Mesenchymal stem cell (in vitro differentiated cells and primary cell): ENCODE measurements at places on chromosomes 1 and 21.

DNA sequence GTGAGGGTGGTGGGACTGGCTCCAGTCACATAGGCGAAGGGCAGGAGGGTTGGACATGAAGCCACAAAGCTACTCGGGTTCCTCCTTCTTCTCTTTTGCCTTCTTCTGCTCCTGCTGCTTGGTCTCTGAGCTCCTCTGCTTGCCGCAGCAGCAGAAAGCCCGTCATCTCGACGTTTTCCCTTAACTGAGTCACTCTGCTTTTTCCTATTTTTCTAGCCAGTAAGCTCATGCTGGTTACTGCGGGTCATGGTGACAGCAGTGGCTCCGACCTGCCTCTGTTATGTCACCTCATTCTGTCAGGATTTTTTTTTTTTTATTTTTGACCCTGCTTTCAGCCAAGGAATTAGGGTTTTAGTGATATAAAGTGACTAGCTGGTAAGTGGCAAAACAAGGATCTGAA, 2.6 kb upstream of the FMOD start:
- DNase-seq: no peak
- H3K36me3 ChIP-seq: peaks cover 6% of the 10 kb centered on the region
- no peak overlapping the region for H3K4me3 ChIP-seq
- no peak overlapping the region for H3K27ac ChIP-seq
- peaks cover 70% of the 10 kb centered on the region for H3K27me3 ChIP-seq

DNA sequence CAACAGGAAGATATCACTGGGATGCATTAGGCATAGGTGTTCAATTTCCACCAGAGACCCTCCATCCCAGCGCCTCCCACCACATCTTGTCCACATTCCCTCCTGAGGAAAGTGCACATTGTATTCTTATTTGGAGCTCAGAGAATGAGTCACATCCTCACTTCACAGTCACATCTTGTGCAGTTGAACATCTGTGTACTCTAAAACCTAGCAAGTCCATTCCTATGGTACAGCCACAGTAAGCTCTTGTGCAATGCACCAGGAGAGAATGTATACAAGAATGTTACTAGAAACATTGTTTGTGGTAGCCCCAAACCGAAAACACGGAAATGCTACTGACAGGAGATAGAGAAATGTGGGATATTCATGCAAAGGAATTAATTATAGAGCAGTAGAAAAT, 1.6 kb upstream of the KDF1 start:
- peaks cover 12% of the 10 kb centered on the region for H3K4me1 ChIP-seq
- no peak overlapping the region for H3K4me3 ChIP-seq
- peak; percentile 98 for DNase-seq
- H3K27me3 ChIP-seq: peaks cover 43% of the 10 kb centered on the region

DNA sequence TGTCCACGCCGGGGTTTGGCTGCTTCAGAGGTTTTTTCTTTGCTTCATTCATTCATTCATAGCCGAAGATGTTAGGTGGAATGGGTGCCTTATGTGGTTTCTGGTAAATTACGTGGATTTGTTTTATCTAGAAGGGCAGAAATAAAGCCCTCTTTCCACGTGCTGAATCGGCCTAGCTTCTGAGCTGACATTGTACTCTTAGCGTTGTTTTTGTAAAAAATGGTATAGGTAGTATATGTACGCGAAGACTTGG, 1.5 kb downstream of the GALNT2 start:
- no peak for DNase-seq
- peaks cover 18% of the 10 kb centered on the region for H3K4me1 ChIP-seq
- H3K27me3 ChIP-seq: no peaks in the 10 kb centered on the region
- H3K4me3 ChIP-seq: peak overlapping the region; percentile 94
- H3K27ac ChIP-seq: peak overlapping the region; percentile 1
- H3K36me3 ChIP-seq: no peaks in the 10 kb centered on the region

DNA sequence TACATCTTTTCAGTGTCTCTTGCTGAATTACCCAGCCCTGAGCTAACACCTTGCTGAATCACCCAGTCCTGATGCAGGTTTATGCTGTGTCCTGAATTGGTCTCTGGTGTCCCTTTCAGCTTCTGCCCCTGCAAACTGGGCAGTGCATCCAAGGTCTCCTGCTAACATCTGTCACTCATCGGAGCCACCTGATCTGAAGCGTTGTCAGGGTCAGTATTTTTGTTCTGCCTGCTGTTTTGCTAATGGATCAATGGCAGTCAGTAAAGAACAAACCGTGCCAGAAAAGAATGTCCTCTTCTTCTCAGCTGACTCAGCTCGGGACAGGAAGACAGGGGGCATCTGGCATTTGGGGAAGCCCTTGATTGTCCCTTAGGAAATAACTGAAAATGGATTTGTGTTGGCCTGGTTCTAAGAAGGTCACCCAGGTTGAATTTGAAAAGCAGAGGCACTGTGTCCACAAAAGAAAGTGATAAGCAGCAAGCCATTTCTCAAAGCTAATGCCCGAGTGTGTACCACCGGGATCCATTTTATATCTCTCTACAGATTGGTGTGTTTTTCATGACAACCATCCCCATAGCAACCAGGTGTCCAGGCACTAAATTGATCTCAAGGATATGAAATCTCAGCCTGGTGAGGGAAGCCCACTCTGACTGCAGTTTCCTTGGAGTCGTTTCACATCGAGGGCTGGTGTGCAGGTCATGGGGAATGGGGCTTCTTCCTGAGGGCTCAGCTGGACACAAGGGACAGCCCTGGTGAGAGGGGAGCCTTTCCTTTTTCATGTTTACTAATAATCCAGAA, 109.7 kb upstream of the IRF2BP2 start:
- no peaks in the 10 kb centered on the region for H3K36me3 ChIP-seq
- no peak overlapping the region for H3K4me3 ChIP-seq
- H3K27ac ChIP-seq: no peak overlapping the region

DNA sequence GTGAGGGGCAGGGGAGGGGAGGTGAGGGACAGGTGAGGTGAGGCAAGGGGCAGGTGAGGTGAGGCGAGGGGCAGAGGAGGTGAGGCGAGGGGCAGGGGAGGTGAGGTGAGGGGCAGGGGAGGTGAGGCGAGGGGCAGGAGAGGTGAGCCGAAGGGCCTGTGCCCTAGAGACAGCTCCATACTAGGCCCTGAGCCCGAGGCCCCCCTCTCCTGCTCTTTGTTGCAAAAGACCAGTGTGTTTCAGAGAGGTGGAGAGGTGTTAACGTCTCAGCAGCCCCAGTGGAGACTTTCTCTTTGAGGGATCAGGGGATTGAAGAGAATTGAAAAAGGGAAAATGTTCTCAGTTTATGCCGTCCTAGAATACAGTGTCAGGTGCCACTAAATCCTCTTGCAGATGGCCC, 44.2 kb downstream of the EPHB2 start:
- H3K36me3 ChIP-seq: peaks cover 8% of the 10 kb centered on the region
- peaks cover 44% of the 10 kb centered on the region for H3K4me1 ChIP-seq

- H3K27me3 ChIP-seq: no peaks in the 10 kb centered on the region
- H3K27ac ChIP-seq: no peak overlapping the region
- H3K36me3 ChIP-seq: no peaks in the 10 kb centered on the region
Observed at GRCh38 chr1:170221031-170221430, 75.3 kb downstream of the NTMT2 start.

GRCh38 chr1:218811497-218811896, 362.2 kb upstream of the LYPLAL1 start:
- H3K4me1 ChIP-seq: peaks cover 1% of the 10 kb centered on the region
- H3K27ac ChIP-seq: no peak overlapping the region
- H3K4me3 ChIP-seq: no peak overlapping the region
- no peaks in the 10 kb centered on the region for H3K27me3 ChIP-seq

DNA sequence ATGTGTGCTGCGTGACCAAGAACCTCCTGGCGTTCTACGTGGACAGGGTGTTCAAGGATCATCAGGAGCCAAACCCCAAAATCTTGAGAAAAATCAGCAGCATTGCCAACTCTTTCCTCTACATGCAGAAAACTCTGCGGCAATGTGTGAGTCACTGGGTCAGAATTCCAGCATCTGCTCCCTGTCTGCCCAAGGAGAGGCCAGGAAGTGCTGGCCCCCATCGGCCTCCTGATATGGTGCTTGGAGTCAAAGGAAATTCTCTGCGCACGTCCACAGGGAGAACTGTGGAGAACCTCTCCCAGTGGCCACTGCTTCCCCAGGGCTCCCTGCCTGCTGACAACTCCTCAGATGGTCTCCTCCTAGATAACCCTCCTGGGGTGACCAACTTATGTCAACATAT, 25.6 kb upstream of the IL20 start:
- H3K27ac ChIP-seq: no peak overlapping the region

DNA sequence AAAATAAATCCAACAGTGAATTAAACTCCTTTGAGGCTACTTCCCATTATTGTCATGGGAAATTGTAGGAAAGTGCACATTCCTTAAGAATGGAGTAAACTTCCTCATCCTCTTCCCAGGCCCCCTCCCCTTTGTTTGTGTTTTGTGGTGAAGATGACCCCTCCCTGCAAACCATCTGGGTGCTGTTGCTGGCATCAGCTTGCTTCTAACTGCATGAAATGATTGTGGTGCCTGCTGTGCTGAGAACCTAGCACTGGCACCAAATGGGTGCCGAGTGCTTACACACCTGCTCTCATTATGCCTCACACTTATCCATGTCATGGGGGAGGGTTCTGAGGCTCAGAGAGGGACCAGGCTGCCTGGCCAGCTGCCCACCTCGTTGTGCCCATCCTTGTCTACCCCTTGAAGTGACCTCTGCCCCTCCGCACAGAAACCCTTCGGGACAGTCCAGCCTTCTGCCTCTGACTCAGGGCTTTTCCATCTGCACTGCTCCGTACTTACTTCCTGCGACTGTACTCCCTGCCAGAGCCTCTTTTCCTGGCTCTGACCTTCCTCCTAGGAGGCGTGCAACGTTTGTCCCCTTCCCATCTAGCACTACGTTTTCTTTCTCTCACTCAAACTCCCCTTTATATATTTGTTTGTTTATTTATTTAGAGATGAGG, 30.6 kb downstream of the CAPN2 start:
- no peak overlapping the region for H3K4me3 ChIP-seq
- H3K4me1 ChIP-seq: peaks cover 33% of the 10 kb centered on the region
- peak; percentile 68 for DNase-seq
- H3K36me3 ChIP-seq: peaks cover 50% of the 10 kb centered on the region
- peak overlapping the region; percentile 14 for H3K27ac ChIP-seq

GRCh38 chr1:96357141-96357765, 364.3 kb upstream of the PTBP2 start:
- H3K36me3 ChIP-seq: no peaks in the 10 kb centered on the region
- peaks cover 6% of the 10 kb centered on the region for H3K4me1 ChIP-seq
- H3K4me3 ChIP-seq: no peak overlapping the region
- H3K27me3 ChIP-seq: no peaks in the 10 kb centered on the region
- no peak overlapping the region for H3K27ac ChIP-seq

GRCh38 chr21:44880405-44881197, 7.1 kb upstream of the PTTG1IP start:
- peak overlapping the region; percentile 66 for H3K27ac ChIP-seq
- H3K4me1 ChIP-seq: peaks cover 9% of the 10 kb centered on the region
- H3K4me3 ChIP-seq: no peak overlapping the region
- no peak for DNase-seq

GRCh38 chr1:24903011-24903461, 27.0 kb downstream of the RUNX3 start:
- peaks cover 71% of the 10 kb centered on the region for H3K27me3 ChIP-seq
- H3K27ac ChIP-seq: no peak overlapping the region
- no peaks in the 10 kb centered on the region for H3K36me3 ChIP-seq
- no peak overlapping the region for H3K4me3 ChIP-seq

- no peak overlapping the region for H3K4me3 ChIP-seq
- no peaks in the 10 kb centered on the region for H3K36me3 ChIP-seq
- H3K27ac ChIP-seq: no peak overlapping the region
- H3K4me1 ChIP-seq: no peaks in the 10 kb centered on the region
- no peak for DNase-seq
Observed at GRCh38 chr21:21929789-21930188, 931.6 kb downstream of the NCAM2 start.

GRCh38 chr1:82612986-82613385, 812.3 kb downstream of the ADGRL2 start:
- H3K27ac ChIP-seq: no peak overlapping the region
- no peaks in the 10 kb centered on the region for H3K27me3 ChIP-seq
- no peak overlapping the region for H3K4me3 ChIP-seq
- H3K36me3 ChIP-seq: no peaks in the 10 kb centered on the region

GRCh38 chr21:32096411-32096810, 182.4 kb downstream of the MIS18A start:
- H3K36me3 ChIP-seq: no peaks in the 10 kb centered on the region
- no peak overlapping the region for H3K27ac ChIP-seq
- no peaks in the 10 kb centered on the region for H3K27me3 ChIP-seq
- no peak overlapping the region for H3K4me3 ChIP-seq

DNA sequence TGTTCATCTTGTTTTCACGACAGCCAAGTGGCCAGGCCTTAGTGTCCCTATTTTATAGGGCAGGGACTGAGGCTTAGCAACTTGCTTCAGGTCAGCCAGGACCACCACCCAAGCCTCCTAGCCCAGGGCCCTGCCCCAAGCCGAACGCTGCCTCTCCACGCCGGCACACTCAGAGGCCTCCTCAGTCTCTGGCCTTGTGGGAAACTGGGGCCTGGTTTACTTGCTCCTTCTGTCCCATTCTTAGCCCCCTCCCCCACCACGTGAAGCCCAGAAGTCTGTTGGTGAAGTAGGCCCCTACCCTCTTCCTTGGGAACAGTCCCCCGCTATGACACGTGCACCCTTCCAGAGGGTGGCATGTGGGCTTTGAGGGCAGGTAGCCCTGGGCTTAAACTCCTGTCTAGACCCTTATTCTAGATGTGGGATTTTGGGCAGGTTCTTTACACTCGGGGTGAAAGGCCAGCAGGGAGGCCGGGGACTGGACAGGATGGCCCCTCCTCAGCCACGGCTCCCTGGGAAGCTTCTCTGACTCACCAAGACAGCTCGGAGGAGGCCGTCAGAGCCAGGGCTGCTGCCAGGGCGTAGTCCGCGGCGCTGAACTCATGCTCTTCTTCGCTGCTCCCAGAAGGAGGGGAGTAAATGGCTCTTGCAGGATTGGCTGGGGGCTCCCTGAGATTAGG, 4.3 kb downstream of the MYOM3 start:
- peaks cover 36% of the 10 kb centered on the region for H3K4me1 ChIP-seq
- no peaks in the 10 kb centered on the region for H3K36me3 ChIP-seq
- no peak overlapping the region for H3K4me3 ChIP-seq
- DNase-seq: peak; percentile 62
- H3K27me3 ChIP-seq: no peaks in the 10 kb centered on the region

DNA sequence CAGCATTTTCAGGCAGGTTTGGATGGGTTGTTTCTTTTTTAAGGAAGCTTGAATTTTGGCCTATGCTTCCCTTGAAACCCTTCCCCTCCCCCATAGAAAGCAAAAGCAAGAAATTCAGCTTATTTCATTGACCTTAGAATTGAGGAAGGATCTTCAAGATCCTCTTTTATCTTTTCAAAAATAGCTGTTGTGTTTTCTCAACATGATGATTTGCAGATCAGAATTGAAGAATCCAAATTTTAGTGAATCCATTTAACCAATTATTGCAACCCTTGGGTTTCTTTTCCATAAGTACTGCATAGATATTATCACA, 73.7 kb downstream of the LRRC8C start:
- peaks cover 3% of the 10 kb centered on the region for H3K4me1 ChIP-seq
- DNase-seq: no peak
- no peaks in the 10 kb centered on the region for H3K27me3 ChIP-seq
- no peak overlapping the region for H3K27ac ChIP-seq
- no peaks in the 10 kb centered on the region for H3K36me3 ChIP-seq
- H3K4me3 ChIP-seq: no peak overlapping the region

DNA sequence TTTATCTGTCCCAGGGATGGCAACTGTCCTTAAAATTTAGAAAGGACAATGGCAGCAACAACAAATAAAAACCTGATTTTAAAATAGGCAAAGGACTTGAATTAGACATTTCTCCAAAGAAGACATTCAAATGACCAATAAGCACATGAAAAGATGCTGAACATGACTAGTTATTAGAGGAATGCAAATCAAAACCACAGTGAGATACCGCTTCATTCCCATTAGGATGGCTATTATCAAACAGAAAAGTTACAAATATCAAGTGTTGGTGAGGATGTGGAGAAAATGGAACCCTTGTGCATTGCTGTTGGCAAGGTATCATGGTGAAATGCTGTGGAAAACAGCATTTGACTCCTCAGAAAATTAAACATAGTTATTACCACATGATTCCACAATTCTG, 120.7 kb downstream of the CRB1 start:
- no peak overlapping the region for H3K27ac ChIP-seq
- no peaks in the 10 kb centered on the region for H3K4me1 ChIP-seq
- no peaks in the 10 kb centered on the region for H3K36me3 ChIP-seq
